ENCODE measurements at places on chromosomes 6 and 20. TPM values are rescaled to one million over a fixed set of nuclear protein-coding genes. Genes with fewer than 3 reads are reported as not detected.

Gene ACTL10
- 1.7 TPM for total RNA-seq

GRCh38 chr20:44805335-44805978 lies 4.9 kb downstream of the RIMS4 start:
- H3K4me3 ChIP-seq = no peak overlapping the region
- H3K4me1 ChIP-seq = peaks cover 17% of the 10 kb centered on the region
- no peaks in the 10 kb centered on the region for H3K36me3 ChIP-seq
- DNase-seq = no peak

DNA sequence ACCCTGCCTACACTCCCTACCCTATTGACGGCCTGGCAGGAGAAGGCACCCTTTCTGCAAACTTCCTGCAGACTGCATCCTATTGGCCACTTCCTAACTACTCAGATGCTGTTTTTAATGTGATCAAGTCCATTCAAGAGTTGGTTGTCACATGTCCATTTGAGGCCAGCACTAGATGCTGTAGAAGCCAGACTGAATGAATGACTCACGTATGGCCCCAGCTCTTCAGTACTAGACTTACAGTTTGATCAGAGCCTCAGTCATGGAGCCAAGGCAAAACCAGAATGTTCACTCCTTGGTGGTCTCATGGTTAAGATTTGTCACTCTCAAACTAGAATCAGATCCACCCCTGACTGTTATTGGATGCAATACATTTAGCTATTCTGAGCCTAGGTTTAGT lies 101.7 kb downstream of the OPRM1 start:
- H3K27me3 ChIP-seq = no peaks in the 10 kb centered on the region
- no peaks in the 10 kb centered on the region for H3K36me3 ChIP-seq
- no peaks in the 10 kb centered on the region for H3K4me1 ChIP-seq
- H3K27ac ChIP-seq = no peak overlapping the region

Gene LPA
- total RNA-seq = 0.31 TPM

DNA sequence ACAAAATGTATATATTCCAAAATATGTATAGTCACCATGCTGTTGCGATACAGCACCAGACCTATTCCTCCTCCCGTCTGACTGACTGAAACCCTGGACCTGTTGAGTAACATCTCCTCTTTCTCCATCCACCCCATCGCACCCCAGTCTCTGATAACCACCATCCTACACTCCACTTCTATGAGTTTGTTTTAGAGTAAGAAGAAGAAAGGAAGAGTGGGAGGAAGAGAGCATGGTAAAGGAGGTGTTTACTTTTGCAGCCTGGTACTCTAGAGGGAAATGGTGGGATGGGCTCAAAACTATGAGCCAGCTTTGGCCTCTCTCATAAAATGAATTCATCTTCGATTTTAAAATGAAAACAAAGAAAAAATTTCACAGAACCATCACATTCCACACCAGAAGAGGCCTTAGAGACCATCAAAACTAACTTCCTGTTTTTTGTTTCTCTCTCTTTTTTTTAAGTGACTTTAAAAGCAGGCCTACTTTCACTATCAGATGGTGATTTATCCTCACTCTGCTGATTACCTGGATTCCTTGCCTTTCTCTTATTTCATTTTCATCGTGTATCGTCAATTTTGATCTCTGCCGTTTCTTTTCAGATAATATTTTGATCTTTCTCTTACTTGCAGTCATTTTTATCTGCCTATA lies 16.8 kb upstream of the FUCA2 start:
- H3K27ac ChIP-seq = no peak overlapping the region
- H3K4me3 ChIP-seq = no peak overlapping the region
- H3K36me3 ChIP-seq = no peaks in the 10 kb centered on the region
- no peaks in the 10 kb centered on the region for H3K4me1 ChIP-seq
- H3K27me3 ChIP-seq = no peaks in the 10 kb centered on the region

DNA sequence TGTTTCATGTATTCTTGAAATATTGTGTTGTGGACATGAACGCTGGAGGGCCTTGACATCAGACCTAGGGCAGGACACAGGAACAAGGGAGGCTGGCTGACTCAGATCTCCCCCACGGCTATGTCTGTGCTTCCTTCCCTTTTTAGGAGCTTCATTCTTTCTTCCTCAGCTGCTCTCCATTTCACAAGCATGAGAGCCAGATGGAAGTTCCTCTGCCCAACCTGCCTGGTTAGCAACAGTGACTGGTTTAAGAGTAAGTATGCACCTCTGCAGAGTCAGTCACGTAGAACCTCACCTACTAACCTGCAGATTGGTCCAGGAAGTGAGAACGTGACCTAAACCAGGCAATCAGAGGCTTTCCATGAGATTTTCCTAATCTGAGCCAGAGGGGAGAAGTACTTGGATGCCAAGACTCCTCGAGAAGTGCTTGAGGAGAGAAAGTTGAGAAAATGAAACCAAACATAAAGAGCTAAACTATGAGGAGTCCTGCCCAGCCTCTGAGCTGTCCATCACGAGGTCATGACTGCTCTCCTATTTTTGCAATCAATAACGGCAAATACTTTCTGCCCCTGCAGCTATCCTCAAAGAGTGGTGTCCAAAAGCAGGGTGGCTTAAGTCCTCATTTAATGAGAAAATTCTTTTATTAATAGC lies 465.2 kb upstream of the CITED2 start:
- no peak for DNase-seq
- H3K36me3 ChIP-seq = no peaks in the 10 kb centered on the region
- H3K27me3 ChIP-seq = no peaks in the 10 kb centered on the region
- no peak overlapping the region for H3K4me3 ChIP-seq

Data from type B pancreatic cell (in vitro differentiated cells).